ENCODE measurements at places on chromosomes 16 and 17.

DNA sequence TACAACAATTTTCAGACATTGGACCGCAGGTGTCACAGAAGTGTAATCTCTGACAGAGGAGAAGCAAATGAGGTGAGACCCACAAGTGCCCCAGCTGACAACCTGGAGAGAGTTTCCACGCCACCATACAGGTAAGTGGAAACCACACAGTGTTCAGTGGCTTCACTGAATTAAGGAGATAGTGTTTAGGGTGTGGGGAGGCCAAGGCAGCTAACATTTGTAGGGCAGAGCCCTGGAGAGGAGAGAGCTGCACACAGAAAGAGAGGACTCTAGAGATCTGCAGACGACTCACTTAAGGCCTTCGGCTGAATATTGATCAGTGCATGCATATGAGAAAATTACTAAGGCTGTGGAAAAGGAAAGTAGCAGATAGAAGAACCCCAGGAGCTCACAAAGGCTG, 228.9 kb upstream of the TNRC6C start:
- DNase-seq, result no peak

GRCh38 chr17:69555056-69555455, 140.6 kb downstream of the MAP2K6 start:
- DNase-seq, result no peak

- no peak for DNase-seq
These were observed 60.0 kb upstream of the CHMP6 start for GRCh38 chr17:80931421-80932265.

DNA sequence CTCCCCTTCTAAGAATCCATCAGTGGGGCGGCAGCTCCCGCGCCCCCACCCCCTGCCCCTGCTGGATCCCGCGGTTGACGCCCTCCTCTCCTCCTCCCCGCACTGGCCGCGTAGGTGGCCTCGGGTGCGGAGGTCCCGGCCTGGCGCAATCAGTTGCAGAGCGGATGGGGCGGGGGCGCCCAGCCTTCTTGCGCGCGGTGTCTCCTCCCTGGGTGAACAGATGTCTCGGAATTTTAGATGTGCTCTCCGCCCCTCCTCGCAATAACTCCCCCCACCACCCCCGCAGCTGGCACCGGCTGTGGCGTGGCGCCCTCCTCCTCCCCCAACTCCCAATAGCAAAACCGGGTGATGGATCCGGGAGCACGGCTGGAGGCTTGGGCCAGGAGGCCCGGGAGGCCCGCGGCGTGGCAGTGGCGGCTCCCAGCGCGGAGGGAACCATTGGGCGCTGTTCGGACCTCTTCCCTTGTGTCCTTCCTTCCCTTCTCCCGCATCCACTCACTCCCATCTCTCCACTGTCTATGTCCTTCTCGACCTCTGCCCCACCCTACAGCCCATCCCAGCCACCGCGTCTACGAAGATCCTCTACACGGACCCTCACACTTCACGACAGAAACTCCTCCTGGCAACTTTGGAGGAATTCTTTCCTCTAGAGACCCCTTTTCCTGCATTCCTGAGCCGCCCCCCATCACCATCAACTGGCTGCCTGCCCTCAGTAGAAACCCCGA, 11.0 kb downstream of the NEUROD2 start:
- DNase-seq, result no peak

DNA sequence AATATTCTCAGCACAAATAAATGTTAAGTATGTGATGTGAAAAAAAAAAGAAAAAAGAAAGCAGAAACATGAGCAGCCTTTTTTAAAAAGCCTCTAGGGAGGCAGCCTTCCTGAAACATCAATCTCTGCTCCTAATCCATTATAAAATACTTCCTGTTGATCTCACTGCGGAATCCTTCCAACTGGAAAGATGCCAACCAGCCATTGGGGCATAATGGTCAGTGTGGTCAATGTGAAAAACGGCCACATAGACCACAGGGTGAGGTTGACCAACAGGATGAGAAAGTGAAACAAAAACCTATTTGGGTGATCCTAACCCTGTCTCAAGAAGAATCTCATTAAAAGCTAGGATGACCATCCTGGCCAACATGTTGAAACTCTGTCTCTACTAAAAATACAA, 26.1 kb upstream of the ABCA8 start:
- no peak for DNase-seq

DNA sequence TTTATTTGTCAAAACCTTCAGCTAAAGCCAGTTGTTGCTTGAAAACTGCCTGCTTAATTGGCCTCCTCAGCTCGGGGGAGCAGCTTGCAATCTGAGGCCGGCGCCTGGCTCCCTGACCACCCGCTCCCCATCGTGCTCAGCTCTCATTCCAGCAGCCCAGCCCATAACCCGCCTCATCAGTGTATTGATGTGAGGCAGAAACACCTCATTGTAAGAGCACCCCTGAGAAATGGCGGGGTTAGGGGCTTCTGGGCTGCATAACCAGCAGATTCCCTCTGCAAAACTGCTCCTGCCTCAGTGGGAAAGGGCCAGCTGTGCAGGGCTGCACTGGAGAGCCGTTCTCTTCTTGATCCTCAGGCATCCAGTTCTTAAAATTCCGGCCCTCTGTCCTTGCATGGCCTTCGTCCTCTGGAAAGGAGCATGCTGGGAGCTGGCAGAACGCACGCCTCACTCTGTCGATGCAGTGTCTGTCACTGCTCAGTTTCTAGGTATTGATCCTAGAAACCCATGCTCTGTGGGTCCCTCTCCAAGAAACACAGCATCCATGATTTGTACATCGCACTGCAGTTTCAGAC, 113.8 kb upstream of the CHMP6 start:
- no peak for DNase-seq

GRCh38 chr17:64223283-64223682, 39.8 kb downstream of the TEX2 start:
- no peak for DNase-seq

DNA sequence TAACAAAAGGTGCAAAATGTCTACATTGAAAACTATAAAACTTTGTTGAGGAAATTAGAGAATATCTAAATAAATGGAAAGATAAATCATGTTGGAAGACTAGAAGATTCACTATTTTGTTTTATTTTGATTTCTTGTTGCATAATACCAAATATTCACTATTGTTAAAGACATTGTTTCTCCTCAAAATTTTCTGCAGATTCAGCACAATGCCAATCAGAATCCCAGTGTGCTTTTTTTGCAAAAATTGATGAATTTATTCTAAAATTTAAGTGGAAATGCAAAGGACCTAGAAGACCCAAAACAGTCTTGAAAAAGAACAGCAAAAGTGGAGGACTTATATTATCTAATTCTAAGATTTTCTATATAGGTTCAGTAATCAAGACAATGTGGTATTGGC, 40.4 kb downstream of the TTLL6 start:
- no peak for DNase-seq
